Cardiac muscle cell (in vitro differentiated cells and primary cell): ENCODE measurements at places on chromosomes 16 and 17.

DNA sequence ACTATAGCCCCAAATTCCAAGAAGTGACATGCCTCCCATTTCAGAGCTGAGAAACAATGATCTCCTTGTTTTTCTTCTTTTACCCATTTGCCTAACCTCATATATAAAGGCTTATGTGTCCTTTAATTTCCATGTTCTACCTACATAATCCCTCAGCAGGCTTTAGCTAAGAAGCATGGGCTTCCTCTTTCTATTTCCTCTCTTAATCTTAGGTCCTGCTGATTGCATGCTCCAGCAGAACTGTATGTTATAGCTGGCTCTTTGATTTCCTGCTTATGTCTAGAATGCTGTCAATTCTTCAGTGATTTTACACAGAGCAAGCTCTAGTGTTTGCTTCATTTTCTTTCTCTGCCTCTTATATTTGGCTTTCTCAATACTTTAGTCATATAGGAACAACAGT is 151.7 kb upstream of the COX10 start:
- H3K36me3 ChIP-seq, result no peaks in the 10 kb centered on the region
- no peak overlapping the region for H3K27ac ChIP-seq
- DNase-seq, result no peak
- peaks cover 44% of the 10 kb centered on the region for H3K27me3 ChIP-seq
- H3K4me3 ChIP-seq, result no peak overlapping the region
- no peaks in the 10 kb centered on the region for H3K4me1 ChIP-seq

DNA sequence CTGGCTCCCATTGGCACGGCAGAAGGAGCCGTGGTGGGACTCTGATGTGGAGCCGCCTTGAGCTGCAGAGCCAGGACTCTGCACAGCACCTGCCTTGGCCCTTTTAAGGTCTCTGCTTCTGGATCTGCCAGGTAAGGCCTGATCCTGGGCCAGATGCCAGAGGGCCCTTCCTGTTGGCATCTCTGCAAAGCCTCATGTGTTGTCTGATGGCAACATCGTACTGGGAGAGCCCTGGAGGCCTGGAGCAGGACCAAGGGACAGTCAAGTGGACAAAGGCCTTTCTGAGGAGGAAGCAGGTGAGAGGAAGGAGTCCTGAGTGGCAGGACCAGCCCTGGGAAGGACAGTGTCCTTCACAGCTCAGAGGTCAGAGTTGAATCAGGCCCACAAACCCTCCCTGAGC is 26.1 kb downstream of the SOCS1 start:
- H3K4me1 ChIP-seq, result no peaks in the 10 kb centered on the region
- H3K36me3 ChIP-seq, result no peaks in the 10 kb centered on the region
- H3K4me3 ChIP-seq, result no peak overlapping the region
- DNase-seq, result no peak
- H3K27ac ChIP-seq, result no peak overlapping the region

DNA sequence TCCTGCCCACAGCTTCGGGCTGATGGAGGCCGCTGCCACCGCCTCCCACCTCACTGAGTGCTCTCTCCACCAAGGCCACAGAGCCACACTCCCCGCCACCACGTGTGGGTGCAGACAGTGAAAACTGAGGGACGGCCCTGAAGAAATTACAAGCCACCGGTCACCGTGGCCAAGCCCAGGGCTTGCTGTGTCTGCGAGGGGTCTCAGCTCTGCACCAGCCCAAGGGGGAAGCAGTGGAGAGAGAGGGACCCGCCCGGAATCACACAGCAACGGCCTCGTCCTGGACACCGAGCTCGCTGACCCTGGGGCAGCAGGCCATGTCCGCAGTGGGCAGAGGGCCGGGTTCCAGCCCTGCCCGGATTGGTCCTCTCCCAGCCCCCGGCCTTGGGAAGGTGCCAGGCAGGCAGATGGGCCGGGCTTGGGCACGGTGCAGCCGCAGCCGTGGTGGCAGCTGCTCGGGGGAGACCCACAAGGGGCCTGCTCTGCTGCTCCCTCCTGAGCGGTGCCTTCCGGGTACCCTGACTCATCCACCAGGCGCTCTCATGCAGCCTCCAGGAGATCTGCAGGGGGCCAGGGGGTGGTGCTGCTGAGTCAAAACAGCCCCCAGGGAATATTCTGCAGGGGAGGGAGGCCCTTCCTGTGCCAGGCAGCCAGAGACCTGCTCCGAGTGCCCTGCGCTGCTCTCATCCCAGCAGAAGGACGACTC is 52.0 kb downstream of the CBFA2T3 start:
- H3K4me1 ChIP-seq, result no peaks in the 10 kb centered on the region
- no peak overlapping the region for H3K4me3 ChIP-seq
- H3K36me3 ChIP-seq, result no peaks in the 10 kb centered on the region
- H3K27ac ChIP-seq, result no peak overlapping the region

DNA sequence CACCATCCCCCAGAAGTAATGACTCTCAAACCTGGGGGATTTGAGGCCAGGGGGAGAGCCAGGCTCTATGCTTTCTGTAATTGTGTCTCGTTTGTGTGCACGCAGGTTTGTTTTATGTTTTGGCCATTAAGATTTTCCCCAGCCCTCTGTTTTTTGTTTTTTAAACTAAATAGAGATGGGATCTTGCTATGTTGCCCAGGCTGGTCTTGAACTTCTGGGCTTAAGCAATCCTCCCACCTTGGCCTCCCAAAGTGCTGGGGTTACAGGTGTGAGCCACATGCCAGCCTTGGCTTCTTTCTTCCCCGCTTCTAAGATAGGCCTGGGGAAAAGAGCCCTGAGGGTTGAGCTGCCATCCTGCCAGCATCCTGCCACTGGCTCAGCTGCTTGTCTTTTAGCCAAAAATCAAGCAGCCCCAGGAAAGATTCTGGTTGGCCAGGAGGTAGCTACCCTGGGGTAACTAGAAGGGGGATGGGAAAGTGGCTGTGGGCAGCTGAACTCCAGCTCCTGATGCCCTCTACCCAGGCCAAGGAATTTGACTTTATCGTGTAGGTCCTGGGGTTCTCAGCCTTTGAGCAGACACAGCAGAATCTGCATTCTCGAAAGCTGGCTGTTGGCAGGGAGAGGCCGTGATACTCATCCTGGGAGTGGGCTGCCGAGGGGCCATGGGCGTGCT is 18.4 kb downstream of the KDM8 start:
- H3K27me3 ChIP-seq, result no peaks in the 10 kb centered on the region
- peak overlapping the region; percentile 91 for H3K27ac ChIP-seq
- H3K4me1 ChIP-seq, result peaks cover 16% of the 10 kb centered on the region

- peak overlapping the region; percentile 89 for H3K27ac ChIP-seq
- no peaks in the 10 kb centered on the region for H3K27me3 ChIP-seq
- no peaks in the 10 kb centered on the region for H3K36me3 ChIP-seq
- H3K4me1 ChIP-seq, result peaks cover 42% of the 10 kb centered on the region
- DNase-seq, result peak; percentile 72
- H3K4me3 ChIP-seq, result no peak overlapping the region
These were observed 28.1 kb downstream of the KIAA0513 start for GRCh38 chr16:85055493-85056210.

GRCh38 chr17:40956401-40957254 is 10.1 kb downstream of the KRT39 start:
- H3K27me3 ChIP-seq, result no peaks in the 10 kb centered on the region
- H3K36me3 ChIP-seq, result no peaks in the 10 kb centered on the region
- no peak for DNase-seq
- H3K4me1 ChIP-seq, result peaks cover 3% of the 10 kb centered on the region
- no peak overlapping the region for H3K4me3 ChIP-seq

DNA sequence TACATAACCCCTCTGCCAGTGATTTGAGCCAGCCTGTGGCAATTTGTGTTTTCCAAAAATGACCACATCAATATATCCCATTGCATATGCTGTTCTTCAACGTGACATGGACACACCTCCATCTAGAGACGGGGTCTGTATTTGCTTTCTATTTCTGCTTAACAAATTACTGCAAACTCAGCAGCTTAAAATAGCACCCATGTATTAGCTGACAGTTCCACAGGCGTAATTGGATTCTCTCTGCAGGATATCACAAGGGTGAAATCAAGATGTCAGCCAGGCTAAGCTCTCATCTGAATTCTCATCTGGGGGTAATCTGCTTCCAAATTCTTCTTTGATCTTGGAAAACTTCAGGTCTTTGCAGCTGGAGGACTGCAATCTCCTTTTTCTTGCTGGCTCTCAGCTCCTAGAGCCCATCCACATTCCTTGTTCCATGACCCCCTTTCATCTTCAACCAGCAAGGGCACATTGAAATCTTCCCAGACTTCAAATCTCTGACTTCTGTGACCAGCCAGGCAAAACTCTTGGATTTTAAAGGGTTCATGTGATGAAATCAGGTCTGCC is 8.2 kb downstream of the KRT9 start:
- H3K36me3 ChIP-seq, result no peaks in the 10 kb centered on the region
- H3K27ac ChIP-seq, result peak overlapping the region; percentile 2

- no peak for DNase-seq
- no peak overlapping the region for H3K4me3 ChIP-seq
- no peaks in the 10 kb centered on the region for H3K36me3 ChIP-seq
- H3K27me3 ChIP-seq, result no peaks in the 10 kb centered on the region
- no peaks in the 10 kb centered on the region for H3K4me1 ChIP-seq
These were observed 57.9 kb upstream of the C17orf78 start for GRCh38 chr17:37317867-37318266.

- peaks cover 12% of the 10 kb centered on the region for H3K4me1 ChIP-seq
- no peak overlapping the region for H3K4me3 ChIP-seq
- DNase-seq, result no peak
- H3K27me3 ChIP-seq, result no peaks in the 10 kb centered on the region
These were observed 6.6 kb downstream of the PLEKHH3 start for GRCh38 chr17:42669977-42670788.

DNA sequence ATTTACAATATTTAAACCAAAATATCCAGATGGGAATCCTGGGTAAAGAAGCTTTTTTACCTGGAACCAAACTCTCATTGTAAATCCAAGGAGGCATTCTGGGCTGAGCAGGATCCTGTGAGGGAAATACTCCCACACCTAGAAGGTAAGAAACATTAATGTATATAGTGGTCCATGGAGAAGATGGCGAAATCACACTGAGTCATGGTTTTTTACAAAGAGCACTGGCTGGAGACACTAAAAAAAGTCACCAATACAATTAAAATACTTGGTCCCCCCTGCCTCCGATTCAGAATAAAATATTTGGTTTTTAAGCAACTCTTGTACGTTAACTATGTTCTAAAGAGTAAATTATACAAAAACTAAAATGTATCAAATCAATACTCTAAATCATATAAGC is 32.9 kb downstream of the SYNRG start:
- peak; percentile 18 for DNase-seq
- peaks cover 35% of the 10 kb centered on the region for H3K36me3 ChIP-seq
- no peaks in the 10 kb centered on the region for H3K27me3 ChIP-seq
- no peak overlapping the region for H3K27ac ChIP-seq
- no peak overlapping the region for H3K4me3 ChIP-seq

GRCh38 chr17:4136373-4136772 is 6.5 kb downstream of the ZZEF1 start:
- no peak overlapping the region for H3K4me3 ChIP-seq
- no peaks in the 10 kb centered on the region for H3K36me3 ChIP-seq
- no peaks in the 10 kb centered on the region for H3K27me3 ChIP-seq
- peaks cover 3% of the 10 kb centered on the region for H3K4me1 ChIP-seq
- H3K27ac ChIP-seq, result no peak overlapping the region
- no peak for DNase-seq

- peak; percentile 78 for DNase-seq
- no peak overlapping the region for H3K27ac ChIP-seq
- no peaks in the 10 kb centered on the region for H3K4me1 ChIP-seq
- no peaks in the 10 kb centered on the region for H3K36me3 ChIP-seq
These were observed 21.8 kb downstream of the CEP131 start for GRCh38 chr17:81200695-81201580.

DNA sequence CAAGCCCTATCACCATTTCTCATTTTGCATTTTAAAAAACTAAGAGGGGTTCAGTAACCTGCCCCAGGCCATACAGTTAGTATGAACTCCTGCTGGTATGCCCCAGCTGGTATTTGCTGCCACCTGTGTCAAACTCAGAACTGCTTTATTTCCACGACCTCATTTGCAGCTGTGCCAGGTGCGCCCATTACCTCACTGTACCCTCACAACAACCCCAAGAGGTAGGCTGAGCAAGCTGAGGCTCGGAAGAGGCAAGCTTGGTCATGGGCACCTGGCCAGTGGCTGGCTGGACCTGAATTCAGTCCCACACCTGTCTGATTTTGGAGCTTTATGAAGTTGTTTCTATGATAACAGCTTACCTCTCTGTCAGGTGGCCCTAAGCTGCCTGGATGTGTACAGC is 7.6 kb downstream of the EPN2 start:
- H3K4me1 ChIP-seq, result peaks cover 20% of the 10 kb centered on the region
- no peaks in the 10 kb centered on the region for H3K36me3 ChIP-seq
- DNase-seq, result no peak
- no peaks in the 10 kb centered on the region for H3K27me3 ChIP-seq
